ENCODE measurements at places on chromosomes 1 and 21.

DNA sequence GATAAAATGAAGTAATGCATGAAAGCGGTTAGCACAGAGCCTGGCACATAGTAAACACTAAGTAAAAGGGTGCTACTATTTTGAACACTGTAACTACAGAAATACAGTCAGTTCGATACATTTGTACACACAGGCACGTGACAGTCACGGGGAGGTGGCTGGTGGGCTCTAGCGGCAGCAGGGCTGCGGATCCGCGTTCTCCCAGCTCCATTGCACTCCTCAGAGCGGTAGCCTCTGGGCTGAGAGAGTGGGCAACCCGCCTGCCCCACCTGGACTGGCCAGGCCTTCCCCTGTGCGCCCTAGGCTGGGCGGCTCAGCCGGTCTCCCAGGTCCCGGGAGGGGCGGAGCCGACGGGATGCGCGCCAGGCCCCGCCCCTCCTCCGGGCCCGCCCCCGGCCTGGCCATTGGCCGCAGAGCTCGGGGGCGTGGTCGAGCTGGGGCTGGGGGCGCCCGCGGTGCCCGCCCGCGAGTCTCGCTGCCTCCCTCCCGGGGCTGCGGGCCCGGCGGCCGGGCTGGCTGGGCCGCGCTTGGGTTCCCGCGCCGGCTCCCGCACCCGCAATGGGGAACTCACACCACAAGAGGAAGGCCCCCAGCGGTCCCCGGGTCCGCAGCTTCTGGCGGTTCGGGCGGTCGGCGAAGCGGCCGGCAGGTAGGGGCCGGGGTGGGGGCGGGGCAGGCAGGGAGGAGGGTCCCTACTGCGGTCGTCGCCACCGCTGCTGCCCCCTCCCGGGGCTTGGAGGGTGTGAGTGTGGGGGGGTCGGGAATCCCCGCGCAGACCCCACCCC lies 51.2 kb upstream of the SYNC start:
- no peak for DNase-seq

- no peak for DNase-seq
Measured at GRCh38 chr1:35589516-35590427, 16.7 kb downstream of the TFAP2E start.

- DNase-seq = no peak
Measured at GRCh38 chr1:182995894-182996293, 27.3 kb upstream of the LAMC1 start.

GRCh38 chr1:43866201-43866600 lies 67.4 kb upstream of the ARTN start:
- DNase-seq = no peak

DNA sequence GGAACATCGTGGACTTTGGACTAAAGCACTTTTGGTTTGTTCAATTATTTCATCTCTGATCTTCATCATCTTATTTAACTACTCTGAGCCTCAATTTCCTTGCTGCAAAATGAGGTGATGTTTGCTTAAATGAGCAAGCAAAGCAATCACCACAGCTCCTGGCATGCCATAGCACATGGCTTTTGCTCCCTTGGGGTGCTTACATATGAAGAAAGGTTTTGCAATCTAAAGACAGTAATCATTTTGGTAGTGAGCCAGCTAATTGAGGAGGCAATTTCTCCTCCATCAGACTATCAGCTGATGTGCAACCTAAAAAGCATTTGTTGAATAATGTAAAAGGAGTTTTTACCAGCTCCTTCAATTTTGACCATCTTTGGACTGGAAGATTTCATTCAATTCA lies 68.8 kb upstream of the KCNJ15 start:
- DNase-seq = no peak

DNA sequence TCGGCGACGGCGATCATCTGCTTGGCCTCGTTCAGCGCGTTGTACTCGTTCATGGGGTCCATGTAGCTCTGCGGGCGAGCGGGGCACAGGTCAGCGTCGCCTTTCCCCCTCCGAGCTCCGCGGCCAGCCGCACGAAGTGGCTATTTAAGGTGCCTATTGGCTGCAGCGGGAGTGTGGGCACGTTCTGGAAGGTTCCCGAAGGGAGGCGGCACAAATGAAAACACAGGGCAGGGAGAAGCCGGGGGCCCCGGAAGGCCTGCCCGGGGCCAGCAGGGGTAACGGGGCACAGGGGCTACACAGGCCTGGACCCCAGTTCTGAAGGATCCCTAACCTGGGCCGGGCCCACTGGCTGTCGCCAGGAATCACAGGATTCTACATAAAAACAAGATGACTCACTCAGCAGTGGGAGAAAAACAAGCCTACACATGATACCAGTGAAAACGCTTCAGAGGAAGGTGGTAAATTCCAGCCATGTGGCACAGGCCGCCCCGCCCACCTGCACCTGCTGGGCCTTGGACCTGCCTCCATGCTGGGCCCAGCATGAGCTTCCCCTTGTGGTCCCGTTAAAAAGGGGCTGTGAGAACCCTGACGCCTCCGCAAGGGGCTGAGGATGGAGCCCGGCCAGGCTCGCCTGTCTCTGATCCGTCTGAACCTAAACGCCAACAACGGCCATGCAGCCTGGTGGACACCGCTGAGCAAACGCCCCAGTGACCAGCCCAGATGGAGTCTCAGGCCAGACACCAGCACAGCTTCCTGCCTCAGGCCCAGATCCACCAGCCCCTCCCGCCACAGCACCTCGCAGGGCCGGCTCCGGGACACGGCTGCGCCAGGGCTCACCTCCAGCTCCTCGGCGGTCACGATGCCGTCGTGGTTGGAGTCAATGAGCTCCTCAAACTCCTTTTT lies 3.9 kb upstream of the TNFRSF4 start:
- no peak for DNase-seq

- no peak for DNase-seq
Measured at GRCh38 chr1:31201931-31202360, 37.7 kb downstream of the NKAIN1 start.

- DNase-seq = no peak
Measured at GRCh38 chr1:31142406-31142805, 76.9 kb upstream of the PUM1 start.

- no peak for DNase-seq
Measured at GRCh38 chr1:100076319-100076718, 56.4 kb downstream of the SASS6 start.

DNA sequence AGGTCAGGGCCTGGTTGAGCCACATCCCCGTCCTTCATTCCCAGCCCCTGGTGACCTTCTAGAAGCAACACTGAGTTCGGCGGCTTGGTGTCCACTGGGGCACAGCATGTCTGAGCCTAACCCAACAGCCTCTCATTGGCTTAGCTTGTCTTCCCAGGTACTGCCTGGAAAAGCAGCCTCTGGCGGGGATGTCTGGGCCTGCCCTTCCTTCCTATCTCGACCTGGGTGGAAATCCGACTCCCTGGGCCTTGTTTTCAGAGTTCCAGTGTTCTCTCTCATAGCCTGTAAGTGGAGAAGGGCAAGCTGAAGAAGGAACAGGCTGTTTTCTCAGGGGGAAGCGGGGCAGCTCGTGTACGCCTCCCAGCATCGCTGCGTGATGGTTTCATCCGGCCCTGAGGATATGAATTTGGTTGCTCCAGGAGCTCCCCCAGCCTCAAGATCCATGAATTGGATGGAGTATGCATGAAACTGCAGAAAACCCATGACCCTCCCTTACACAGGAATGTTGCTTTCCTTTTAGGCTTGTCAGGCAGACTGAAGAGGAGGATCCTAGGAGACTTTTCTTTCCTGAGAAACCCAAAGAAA lies 116.5 kb upstream of the IRF2BP2 start:
- no peak for DNase-seq

- DNase-seq = no peak
Measured at GRCh38 chr1:37363535-37363934, 110.8 kb upstream of the ZC3H12A start.

GRCh38 chr1:53765657-53766056 lies 26.7 kb upstream of the GLIS1 start:
- DNase-seq = no peak

- no peak for DNase-seq
Measured at GRCh38 chr1:36239941-36240637, 15.8 kb downstream of the THRAP3 start.

- peak; percentile 10 for DNase-seq
Measured at GRCh38 chr1:217029281-217030157, 306.3 kb upstream of the ESRRG start.

- DNase-seq = no peak
Measured at GRCh38 chr1:185420588-185421081, 103.6 kb upstream of the IVNS1ABP start.

DNA sequence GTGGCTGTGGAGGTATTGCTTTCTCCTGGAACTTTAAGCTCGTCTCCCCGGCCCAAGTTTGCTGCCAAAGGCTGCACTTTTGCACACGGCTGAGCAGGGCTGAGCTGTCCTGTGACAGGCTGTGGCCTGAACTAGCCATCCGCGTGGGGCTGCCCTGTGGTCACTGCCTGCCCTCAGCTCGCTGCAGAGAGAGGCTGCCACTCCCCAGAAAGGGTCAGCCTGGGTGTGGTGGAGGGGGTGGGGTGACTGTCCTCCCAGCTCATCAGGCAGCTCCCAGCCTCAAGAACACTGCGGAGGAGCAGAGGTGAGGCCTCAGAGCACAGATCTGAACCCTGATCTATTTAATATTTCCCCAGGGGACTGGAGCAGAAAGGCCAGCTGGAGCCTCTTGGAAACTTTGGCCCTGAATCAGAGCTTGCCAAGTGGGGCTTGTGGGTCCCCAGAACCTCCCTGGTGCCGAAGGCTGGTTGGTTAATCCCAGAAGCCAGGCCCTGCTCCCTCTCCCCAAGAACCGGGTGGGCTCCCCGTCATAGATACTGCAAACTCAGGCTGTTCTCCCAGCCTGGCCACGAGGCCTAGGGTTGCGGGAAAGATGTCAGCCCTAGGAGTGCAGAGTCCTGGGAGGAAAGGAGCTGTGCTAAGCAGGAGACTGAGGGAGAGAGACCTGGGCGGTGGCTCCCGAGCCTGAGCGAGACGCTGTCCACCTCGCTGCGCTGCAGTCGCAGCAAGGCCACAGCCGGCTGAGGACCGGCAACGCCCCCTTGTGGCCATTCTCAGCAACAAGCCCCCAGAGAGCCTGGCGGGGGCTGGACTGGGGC lies 125.1 kb upstream of the IPO9 start:
- no peak for DNase-seq

GRCh38 chr21:41418393-41418792 lies 7.6 kb upstream of the MX1 start:
- DNase-seq = no peak

DNA sequence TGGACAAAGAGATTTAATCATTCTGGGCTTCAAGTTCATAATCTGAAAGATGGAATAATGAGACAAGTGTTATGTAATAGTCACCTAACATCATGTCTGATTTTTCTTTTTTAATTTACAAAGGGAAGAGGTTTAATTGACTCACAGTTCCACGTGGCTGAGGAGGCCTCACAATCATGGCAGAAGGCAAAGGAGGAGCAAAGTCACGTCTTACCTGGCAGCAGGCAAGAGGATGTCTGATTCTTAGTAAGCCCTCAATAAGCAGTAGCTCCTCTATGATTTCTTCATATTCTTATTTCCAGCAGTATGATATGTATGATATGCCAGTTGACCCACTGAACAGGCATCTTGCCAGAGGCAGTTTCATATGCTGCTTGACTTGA lies 152.7 kb downstream of the S1PR1 start:
- no peak for DNase-seq

GRCh38 chr1:24186711-24186992 lies 437 bp downstream of the IFNLR1 start:
- no peak for DNase-seq

GRCh38 chr1:97506368-97506767 lies 414.5 kb downstream of the DPYD start:
- DNase-seq = no peak

GRCh38 chr1:45299981-45300668 lies 26.6 kb upstream of the HPDL start:
- DNase-seq = peak; percentile 41

DNA sequence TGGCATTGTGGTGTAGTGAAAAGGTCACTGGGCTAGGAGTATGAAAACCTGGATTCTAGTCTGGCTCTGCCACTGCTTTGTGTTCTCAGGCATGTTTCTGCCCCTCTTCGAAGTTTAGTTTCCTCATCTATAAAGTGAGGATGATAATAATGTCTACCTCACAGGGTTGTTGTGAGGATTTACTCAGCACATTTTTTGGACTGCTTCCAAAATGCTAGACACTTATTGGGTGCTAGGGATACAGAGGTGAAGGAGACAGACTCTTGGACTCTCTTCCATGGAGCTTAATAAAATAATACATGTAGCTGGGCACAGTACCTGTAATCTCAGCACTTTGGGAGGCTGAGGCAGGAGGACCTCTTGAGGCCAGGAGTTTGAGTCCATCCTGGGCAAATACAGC lies 3.6 kb downstream of the KIF2C start:
- no peak for DNase-seq

DNA sequence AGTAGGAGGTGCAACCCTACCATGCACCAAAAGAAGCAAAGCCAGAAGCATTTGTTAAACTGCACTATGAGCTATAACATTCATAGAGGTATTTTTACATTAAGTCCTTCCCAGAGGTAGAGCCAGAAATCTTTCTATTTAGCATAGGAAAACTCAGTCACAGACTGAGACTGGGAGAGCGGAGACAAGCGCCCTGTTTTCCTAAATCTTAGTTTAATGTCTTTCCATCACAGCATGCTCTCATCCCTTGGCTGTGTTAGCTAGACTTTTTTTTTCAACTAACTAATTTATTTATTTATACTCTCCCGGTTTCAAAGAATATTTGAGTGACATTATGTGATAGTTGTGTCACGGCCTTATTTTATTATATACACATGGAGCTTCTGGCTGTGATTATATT lies 304.1 kb downstream of the LMX1A start:
- DNase-seq = no peak

GRCh38 chr1:4059270-4059669 lies 159.2 kb upstream of the C1orf174 start:
- DNase-seq = no peak

DNA sequence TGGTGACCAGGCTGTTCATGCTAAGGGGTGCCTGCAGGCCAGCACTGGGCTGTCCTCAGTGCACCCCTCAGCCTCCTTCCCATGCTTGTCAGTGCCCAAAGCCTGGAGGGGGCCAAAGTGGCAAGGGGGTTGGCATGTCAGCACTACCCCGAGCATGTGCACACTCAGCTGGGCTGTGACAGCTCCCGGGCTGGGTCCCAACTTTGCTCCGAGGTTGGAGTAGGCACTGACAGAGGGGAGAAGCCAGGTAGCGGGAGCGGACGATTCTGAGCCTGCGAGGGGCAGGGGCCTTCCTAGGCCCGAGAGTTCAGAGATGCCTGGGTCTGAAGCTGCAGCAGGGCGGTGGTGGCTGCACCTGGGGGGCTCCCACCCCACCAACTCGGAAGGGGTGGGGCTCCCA lies 119.0 kb downstream of the MAST2 start:
- DNase-seq = no peak

GRCh38 chr1:204414016-204414415 lies 2.4 kb upstream of the PPP1R15B start:
- DNase-seq = no peak

Data from AG09309 (cell line).